ENCODE measurements at places on chromosomes 6 and 20.

DNA sequence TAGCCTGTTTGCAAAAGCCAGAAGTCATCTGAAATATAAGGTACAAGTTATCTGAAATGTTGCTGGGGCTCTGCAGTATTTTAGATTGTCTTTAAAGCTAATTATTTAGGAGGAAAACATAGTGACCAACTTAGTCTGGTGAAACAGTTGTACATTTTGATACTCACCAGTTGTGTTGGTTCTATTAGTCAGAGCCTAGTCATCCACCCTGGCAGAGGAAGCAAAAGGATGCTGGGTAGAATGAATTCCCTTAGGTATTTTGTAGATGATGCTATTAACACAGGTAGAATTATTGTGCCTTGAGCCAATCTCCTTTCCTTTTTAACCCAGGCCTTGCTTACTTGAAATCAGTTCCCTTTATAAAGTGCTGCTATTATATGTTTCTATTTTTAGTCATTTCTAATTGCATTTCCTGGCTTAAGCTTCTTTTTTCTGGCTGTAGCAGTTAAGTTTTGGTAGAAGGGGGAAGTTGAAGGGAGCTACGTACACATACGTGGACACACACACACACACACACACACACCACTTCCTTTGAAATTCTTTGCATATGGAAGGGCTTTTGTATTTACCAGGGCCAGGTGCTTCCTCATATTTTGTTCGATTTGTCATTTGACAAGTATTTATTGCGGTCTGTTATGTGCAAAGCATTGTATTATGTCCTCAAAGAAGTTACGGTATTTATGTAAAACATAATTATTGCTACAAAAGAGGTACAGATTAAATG is 82.4 kb downstream of the RTN4IP1 start:
- no peak for DNase-seq

- DNase-seq = no peak
Observed at GRCh38 chr20:38346247-38346651, at the start of gene LBP. Gene LBP, plus strand, starts transcription at chr20:38346482. Its CDS starts 35 bp downstream, at chr20:38346517.

DNA sequence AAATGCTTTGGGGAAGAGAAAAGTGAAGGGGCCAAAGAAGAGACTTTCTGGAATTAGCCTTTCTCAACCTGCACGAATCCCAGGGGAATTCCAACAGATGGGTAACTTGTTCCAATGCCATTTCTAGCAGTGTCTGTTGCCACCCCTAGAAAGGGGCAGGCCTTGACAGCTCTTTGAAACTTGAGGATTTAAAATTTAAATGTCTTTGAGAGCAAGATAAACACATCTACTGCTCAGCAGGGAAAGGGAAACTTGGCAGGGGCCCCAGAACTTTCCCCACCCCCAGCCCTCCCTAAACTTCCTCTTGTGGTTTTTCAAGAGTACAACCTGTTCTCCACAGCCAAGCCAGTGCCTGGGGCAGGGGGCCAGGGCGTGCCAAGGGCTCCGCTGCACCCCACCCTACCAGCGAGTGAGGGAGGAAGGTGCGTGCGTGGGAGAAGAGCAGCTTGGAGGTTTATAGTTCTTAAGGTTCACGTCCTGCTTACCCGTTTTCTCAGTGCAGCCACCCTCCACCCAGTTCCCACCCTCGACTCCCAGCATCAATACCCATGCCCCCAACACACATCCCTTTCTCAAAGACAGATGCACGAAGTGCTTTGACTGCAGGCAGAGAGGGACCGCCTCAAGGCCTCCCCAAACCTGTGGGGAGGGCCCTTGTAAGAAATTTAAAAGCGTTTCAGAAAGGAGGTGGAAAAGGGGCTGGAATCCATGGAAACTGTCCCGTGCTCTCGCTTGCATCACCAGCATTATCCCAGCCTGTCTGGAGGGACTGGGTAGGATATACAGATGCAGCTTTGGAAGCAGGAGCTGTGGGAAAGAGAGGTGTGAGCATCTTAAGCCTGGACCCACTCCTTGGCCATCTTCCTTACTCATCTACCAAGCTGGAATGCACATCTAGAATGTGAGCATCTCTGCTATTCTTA is 4.5 kb upstream of the TAF8 start:
- peak; percentile 52 for DNase-seq

DNA sequence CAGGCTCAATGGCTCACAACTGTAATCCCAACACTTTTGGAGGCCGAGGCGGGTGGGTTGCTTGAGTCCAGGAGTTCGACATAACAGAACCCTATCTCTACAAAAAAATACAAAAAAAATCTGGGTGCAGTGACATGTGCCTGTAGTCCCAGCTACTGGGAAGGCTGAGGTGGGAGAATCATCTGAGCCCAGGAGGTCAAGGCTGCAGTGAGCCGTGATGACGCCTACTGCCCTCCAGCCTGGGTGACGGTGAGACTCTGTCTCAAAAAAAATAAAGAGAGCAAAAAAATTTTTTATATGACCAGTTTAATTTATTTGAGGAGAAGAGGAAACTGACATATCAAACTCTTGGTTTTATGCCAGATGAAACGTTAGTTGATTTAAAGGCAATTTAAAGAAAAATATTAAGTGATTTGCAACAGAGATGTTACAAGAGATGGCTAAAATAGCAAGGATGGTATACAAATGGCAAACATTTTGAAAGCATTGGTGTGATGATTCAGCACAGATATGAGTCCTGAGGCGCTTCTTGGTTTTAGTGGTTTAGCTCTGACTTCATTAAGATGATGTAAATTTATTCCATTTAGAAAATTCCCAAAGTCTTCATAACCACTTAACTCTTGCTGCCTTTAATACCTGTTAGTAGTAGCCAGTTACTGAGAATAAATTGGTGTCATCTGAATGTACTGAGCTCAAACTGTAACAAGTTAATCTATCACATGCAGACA is 17.7 kb downstream of the GTF2H5 start:
- DNase-seq = no peak

DNA sequence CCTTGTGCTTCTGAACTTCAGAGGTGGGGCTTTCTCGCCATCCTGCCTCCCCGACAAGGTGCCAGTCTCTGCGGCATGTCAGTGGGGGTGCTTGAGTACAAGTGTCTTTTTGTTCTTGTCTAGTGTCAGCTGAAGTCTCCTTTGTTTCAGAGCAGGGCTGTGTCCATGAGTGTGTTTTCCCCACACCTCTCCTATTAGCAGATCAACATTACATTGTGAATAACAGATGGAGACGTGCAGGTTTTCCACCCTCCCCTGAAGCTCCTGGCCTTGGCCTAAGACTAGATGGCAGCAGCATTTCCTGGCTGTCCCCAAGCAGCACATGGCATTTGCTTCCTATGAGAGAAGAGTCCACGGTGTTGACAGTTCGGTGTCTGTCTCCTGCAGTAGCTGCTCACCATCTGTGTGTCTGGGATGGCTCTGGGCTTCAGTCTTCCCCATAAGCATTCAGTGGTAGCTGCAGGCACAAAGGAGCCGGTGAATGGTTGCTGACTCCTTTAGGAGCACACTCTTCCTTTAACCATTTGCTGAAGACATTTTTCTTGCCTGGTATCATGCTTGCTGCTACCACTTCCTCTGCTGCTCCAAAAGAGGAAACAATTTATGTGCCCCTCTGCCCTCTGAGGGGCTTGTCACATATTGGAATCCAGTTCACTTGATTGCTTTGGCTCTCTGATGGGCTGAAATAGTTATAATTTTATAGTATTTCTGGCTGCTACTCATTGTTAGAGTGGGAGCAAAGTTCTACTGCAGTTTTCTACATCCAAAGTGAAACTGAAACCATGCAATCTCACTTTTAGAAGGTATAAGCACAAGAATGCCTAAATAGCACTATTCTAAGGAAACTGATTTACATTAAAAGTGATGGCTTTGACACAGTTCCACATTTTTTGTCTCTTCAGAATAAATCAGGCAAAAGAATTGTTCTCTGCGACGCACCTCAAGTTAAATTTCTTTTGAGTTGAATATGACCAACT is 913.0 kb downstream of the C6orf118 start:
- no peak for DNase-seq

GRCh38 chr6:127383988-127384387 is 40.6 kb upstream of the ECHDC1 start:
- no peak for DNase-seq

GRCh38 chr6:93727447-93727846 is 308.1 kb upstream of the EPHA7 start:
- no peak for DNase-seq

DNA sequence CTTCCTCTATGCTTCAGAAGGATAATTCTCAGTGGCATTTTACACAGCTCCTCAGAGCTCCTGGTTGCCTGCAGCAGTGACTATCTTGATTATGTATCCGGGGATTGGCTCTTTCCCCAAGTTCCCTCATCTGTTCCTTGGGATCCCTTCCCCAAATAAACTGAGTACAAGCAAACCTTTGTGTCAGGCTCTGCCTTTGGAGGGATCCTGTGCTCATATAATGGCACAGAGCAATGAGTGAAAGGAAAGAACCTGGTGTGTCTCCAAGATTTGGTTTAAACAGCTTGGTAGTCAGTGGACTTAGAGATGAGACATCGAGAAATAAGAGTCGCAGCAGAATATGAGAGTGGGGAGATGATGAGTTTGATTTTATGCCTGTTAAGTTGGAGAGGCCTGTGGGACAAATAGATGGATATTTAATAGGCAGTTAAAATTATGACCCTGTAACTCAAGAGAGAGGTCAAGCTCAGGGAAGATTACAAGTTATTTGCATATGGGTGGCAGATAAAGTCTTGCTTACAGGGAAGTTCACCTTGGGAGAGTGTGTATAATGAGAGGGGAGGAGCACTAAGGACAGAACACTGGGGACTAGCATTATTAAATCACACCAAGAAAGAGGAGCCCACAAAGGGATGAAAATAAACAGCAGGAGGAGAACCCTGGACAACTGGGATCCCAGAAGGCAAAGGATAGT is 44.1 kb upstream of the GCLC start:
- no peak for DNase-seq

GRCh38 chr6:52415917-52416628 is 4.1 kb upstream of the EFHC1 start:
- DNase-seq = no peak

- DNase-seq = peak; percentile 94
Observed at GRCh38 chr20:18507218-18508191, at the start of gene SEC23B. Gene SEC23B, plus strand, starts transcription at chr20:18507940. Its CDS starts 2,896 bp downstream, at chr20:18510836.

GRCh38 chr20:58233881-58234528 is 5.6 kb upstream of the ANKRD60 start:
- DNase-seq = no peak

DNA sequence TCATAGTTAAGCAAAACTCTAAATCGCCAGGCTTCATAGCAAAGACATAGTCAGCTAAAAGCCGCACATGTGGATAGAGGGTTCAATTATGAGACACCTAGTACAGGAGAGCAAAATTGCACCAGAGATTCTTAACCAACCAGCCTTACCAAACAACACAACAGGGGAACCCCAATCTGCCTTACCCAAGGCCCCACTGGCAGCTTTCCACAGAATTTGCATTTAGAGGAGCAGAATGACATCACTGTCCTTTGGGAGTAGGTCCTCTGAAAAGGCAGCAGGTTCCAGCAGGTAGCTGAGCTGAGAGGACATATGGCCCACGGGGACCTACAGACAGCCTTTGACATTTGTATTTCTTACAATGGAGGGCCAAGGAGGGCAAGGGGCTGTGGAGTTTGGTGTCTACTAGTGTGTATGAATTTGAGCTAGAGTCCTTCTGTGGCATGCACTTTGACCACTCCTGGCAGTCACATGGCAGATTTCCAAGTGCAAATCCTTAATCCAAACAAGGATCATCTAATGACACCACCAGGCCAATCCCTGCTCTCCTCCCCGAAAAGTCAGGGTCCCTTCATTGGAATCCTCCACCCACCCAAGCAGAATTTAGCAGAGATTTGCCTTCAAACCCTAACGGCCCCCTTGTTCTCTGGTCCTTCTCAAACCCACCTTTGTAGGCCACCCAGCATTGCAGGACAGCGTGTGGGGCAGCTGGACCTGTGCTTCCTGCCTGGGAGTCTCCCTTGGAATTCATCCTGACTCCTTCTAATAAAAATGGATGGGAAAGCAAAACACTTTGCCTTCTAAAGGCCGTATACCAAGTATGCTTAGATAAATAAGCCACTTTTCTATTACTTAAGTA is 171.2 kb upstream of the SUPT3H start:
- DNase-seq = no peak

DNA sequence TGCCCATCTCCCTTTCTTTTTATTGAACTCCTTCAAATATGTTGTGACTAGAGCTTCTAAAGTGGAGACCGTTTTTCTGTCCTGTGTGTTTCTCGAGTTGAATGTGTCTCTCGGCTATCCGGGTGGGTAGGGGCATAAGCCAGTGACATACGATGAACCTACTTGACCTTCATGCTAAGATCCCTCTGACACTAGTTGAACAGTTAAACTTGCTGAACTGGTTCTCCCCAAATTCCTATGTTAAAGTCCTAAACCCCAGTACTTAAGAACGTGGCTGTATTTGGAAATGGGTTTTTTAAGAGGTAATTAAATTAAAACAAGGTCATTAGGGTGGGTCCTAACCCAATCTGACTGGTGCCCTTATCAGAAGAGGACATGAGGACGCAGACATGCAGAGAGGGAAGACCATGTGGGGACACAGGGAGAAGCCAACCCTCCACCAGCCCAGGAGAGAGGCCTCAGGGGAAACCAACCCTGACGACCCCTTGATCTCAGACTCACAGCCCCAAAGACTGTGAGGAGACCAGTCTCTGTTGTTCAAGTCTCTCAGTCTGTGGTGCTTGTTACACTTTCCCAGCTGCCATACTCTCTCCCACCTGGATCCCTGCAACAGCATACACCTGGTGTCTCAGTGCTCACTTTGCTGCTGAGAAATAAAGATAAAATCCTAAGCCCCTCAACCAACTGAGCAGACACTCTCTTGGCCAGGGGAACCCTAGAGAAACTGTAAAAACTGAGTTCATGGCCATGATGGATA is 208.4 kb downstream of the MYLK4 start:
- no peak for DNase-seq

DNA sequence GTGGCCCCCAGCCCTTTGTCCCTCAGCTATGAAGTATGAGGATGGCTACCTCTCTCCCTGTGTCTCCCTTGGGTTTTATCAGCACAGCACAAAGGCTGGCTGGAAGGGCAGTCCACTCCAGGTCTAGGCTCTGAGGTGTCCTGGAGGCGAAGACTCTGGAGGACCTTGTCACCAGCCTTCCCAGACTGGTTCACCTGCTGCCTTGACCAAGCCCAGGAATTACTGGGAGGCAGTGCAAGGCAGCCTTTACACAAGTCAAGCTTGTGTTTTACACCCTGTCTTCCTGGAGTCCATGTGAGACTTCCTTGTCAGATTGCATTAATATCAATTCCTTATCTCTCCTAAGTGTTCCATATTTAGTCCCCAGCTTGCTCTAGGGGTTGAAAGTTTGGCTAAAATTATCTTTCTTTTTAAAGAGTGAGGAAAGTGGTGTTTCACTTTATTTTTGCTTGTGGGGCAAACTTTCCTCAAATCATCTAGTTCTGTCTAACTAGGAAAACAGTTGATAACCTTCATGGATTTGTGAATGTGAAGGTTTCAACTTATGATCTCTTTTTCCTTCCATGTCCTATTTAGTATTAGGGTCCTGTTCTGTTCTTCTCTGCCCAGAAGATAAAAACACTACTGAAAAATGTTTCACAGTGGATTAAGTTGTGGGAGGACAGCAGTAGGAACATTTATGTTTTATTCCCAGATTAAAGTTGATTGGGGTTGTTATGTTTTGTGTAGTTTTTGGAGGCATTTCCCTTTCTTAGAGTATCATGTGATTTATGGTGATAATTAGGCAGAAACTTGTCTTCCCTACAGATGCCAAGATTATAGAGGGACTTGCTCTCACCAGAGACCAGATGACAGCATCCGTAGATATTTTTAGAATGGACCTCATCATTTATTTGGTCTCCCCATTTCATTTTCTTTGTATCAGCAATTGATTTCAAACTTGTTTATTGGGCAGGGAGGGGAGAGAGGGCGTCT is 114.8 kb downstream of the FOXO3 start:
- no peak for DNase-seq

- no peak for DNase-seq
Observed at GRCh38 chr6:166785131-166785530, 158.1 kb upstream of the RPS6KA2 start.

GRCh38 chr6:51429017-51429712 is 610.5 kb downstream of the TFAP2B start:
- DNase-seq = no peak

Measured in stimulated activated CD4-positive, alpha-beta T cell treated with anti-CD3 and anti-CD28 coated beads, Interleukin-1b, Interleukin-23, amount 100 ng/mL, for 1 hour (primary cell).